OCI-LY7 (cell line): ENCODE measurements at places on chromosomes 16 and 17.
A peak's percentile ranks its signal among the peaks of the same experiment; 100 is the strongest.

DNA sequence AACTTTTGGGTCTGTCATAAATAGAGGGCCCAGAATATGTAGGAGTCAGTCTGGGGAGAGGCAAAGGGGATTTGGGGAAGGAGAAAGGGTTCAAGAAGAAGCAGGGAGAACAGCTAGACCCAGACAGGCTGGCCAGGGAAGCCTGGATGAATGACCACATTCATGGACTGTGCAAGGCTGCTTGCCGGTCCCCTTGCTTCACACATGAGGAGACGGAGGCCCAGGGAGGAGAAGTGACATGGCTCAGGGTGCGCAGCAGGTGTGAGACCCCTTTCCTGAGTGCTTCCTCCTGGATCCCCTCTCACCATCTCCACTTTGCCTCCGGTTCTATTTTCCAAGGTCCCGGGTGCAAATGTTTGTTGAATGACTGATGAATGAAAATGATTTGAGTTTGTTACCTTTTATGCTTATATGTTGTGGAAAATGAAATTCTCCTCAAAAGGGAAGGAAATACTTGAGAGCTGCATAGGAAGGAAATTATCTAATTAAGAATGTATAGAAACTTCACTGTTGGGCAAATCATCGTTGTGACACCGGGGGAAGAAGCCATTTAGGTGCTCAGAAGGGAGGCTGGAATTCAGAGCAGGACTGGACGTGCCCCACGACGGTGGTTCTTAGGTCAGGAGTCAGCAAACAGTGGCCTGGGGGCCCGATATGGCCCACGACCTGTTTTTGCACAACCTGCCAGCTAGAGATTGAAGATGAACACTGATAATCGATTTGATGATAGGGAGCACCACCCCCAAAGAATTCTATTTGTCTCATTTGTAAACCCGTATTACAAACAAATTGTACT, 559 bp downstream of the ITGAM start:
- DNase-seq: no peak

- no peak for DNase-seq
Observed at GRCh38 chr17:55440391-55440790, 18.8 kb upstream of the MMD start.

DNA sequence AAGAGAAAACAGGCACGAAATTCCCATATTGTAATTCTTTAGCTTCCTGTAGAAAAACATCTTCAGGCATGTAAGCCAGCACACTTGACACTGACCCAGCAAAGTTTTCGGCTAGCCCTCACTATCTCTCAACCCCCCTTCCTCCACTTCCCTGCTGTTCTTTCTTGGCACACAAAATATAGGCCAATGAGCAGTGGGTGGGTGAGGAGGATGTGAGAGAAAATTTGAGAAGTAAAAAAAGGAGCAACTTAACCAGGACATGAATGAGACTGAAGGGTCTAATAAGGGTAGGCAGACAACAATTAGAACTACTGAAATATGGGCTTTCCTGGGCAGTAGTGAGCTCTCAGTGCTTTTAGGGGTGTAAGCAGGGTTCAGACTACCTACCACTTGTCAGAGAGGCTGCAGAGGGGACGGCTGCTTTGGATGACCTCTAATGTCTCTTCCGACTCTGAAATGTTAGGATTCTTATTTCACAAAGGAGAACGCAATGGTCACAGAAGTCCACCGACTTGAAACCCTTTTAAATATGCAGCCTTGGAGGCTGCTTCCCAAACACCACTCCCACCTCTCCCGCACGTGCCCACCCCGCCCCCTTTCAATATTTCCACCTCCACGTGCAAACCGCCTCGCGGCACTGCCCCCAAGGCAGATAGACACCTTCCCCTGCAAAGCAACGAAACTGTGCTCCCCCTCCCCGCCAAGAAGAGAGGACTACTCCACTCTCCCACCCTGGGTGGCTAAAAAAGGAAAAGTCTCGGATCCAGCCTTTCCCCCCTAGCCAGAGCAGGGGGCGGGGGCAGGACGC, 889 bp downstream of the MBTD1 start:
- DNase-seq: peak; percentile 52

DNA sequence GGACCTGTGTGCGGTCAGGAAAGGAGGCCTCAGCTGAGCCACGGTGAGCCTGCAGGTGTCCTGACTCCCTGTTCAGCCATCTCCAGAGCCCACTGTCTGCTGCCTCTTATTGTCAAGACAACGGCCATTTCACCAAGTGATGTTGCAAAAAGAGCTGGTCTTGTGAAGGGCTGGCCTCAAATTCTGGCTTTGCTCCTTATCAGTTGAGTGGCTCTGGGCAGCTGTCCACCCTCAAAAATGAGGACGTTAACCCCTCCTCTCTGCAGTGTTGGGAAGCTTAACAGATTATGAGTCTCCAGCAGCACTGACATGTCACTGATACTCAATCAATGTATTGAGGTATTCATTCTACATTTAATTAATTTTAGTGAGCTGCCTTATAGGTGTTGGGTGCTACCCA, 171.1 kb upstream of the TOX3 start:
- DNase-seq: no peak

DNA sequence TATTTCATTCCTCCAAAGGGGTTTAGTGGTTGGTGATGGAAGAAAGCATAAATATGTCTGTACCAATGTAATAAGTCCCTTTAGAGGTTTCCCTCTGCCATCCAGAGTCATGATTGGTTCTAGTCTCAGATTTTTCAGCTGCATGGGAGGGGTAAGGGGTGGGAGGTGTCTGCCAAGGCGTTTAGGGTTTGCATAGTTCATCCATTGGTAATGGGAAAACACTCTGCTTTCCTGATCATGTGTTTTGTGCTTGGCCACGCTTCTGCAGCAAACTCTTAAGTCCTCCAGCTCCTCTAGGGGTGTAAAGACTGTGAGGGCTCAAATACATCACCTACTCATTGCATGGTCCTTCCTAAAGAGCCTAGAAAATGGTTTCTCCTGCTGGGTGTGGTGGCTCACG, 29.8 kb downstream of the LIG3 start:
- DNase-seq: no peak

DNA sequence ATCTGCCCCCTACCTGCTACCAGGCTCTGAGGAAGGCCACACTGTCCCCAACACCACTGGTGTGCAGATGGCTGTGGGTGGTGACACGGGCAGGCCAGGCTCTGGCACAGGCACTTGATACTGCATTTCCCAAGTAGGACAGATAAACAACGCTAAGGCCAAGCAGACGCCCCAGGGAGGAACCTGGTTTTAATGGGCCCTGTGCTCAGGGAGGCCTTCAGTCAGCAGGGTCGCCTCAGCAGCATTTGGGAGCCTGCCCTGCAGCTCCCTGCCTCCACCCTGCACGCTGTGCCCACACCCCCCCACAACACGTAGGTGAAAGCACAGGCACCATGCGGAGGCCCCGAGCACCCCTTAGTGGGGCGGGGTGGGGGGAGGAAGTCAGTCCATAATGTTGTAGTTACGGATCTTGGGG, 3.3 kb upstream of the FASN start:
- DNase-seq: peak; percentile 42

GRCh38 chr16:73426433-73427160, 378.7 kb upstream of the ZFHX3 start:
- no peak for DNase-seq

- no peak for DNase-seq
Observed at GRCh38 chr17:64682261-64683181, 20.4 kb upstream of the SMURF2 start.

GRCh38 chr17:74623693-74624093, at the start of gene CD300E:
Gene CD300E (minus strand): TSS chr17:74623738. CDS start chr17:74623621, 117 bp downstream.
- DNase-seq: no peak

DNA sequence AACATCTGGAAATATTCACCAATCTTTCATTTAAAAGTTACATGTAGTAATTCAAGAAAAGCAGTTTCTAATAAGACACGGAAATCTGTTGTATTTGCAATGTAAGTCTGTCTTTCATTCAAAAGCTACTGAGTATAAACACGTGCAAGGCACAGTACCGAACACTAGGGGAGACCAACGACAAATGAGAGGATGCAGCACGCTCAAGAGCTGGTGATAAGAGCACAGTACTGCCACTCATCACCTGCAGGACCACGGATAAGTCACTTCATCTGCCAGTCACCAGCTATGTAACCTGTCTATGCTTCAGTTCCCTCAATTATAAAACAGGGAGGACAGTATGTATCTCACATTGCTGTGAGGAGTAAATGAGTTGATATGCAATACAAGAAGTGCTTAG, 67.1 kb downstream of the CLEC18A start:
- peak; percentile 72 for DNase-seq

DNA sequence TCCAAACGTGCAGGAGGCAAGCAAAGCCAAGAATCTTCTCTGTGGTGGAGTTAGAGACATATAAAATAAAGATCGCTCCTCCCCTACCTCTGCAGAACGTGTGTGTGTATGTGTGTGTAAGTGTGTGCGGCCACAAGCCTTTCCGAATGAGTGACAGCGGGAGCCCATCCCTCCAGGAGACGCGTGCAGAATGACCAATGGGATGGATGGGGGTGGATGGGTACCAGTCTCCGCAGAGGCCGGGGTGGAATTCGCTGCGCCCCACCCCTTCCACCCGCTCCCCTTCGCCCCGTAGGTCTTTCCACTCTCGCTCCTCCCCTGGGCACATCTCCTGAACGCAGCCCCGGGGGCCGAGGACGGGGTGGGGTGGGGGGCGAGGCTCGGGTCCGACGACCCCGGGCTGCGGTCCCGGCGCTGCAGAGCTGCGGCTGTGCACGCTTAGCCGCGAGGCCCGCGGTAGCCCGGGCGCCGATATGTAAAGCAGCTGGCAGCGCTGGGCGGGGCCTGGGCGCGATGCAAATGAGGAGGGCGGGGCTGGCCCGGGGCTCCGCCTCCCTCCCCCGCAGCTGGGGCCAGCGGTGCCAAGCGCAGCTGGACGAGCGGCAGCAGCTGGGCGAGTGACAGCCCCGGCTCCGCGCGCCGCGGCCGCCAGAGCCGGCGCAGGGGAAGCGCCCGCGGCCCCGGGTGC, at the start of gene PRKCB:
TSS of gene PRKCB (plus strand) at position 594 of the 688 bp plus-strand sequence.
- peak; percentile 92 for DNase-seq

- DNase-seq: no peak
Observed at GRCh38 chr16:55370762-55371482, 46.9 kb downstream of the IRX6 start.

- peak; percentile 71 for DNase-seq
Observed at GRCh38 chr16:68275611-68276191, 11.4 kb downstream of the SLC7A6 start.

GRCh38 chr16:28062261-28062846, 1.2 kb downstream of the GSG1L start:
- no peak for DNase-seq

DNA sequence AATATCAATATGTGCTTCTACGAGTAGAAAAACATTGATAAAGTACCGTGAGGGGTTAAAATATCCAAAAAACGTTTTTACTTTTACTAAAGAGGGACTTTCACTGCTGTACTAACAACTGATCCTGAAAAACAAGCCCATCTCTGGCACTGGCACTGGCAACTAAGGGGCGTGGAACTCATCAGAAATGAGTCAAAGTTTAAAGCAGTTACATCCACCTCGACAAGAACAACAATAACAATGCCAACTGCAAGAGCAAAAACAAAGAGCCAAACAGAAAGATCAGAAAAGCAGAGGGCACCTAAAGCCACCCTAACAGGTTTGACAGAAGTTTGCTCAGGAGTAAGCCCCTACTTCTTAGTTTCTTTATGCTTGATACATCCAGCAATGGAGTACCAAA, 13.1 kb downstream of the MBTPS1 start:
- no peak for DNase-seq
